ENCODE measurements at places on chromosomes 3 and 15. TPM values are rescaled to one million over a fixed set of nuclear protein-coding genes. Genes with fewer than 3 reads are reported as not detected.

DNA sequence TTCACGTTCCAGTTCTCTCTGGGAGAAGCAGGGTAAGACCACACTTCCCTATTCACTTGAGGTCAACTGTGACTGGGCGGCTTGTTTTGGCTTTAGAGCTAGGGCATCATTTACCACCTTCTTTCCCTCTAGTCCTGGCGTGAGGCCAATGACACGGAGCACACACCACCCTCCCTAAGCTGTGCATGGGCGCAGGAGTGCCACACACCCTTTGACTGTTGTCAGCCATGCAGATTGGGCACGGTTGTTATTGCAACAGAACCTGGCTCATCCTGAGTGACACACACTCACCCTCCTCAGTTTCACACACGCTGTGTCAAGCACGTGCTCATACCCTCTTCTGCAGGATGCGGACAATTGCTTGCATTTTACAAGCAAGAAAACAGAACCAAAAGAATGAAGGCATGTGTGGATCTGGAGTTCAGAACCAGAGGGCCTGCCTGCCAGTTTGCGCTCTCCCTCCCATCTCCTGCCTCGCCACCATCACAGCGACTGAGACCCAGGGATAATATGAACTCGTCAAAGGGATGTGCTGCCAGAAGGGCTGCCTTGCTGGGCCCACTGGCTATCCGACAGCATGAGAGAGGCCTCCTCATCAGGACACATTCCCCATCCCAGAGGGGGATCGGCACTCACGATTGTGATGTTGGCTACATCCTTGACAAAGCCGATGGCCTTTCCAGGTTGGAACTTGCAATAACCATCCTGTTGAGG, 17.6 kb downstream of the CTSH start:
- DNase-seq = no peak

DNA sequence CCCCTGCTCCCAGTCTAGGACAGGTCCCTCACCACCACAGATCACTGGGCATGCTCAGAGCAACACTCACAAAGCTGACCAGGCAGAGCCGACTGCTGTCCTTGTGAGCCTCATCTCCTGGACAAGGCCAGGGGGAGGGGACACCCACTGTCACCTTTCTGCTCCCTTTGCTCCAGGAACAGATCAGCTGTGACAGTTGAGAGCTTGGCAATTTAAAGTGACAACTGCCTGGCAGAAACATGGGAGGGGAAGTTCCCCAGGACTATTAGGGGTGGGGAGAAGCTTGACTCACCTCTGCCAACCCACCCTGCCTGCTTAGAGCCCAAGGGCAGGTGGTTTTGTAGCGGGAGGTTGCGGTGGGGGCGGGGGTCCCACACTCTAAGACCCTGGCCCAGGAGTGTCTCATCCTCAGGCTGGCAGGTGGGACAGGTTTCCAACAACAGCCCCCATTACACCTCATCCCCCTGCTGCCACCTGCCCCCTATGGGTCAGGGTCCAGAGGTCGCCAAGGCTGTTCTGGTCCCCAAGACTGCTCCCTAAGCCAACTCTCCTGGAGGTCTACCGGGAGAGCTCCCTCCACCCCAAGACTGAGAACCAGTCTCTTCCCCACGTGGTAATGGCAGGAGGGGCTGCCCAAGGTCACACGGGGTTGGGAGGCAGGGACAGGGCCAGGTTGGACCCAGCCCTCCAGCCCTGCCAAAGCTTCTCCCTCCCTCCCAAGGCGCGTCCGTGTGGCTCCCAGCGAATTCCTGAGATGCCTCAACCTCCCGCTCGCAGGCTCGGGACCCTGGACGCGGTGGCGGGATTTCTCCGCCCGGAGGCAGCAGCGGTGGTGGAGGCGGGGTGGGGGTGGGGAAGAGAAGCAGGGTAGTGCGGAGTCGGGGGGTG, 80.4 kb downstream of the IQSEC1 start:
- DNase-seq = no peak

GRCh38 chr15:84736375-84736774, 12.0 kb upstream of the ZNF592 start:
- no peak for DNase-seq

- DNase-seq = no peak
Observed at GRCh38 chr3:101865751-101866509, 16.6 kb downstream of the NFKBIZ start.

GRCh38 chr3:49641921-49642707, 32.0 kb upstream of the APEH start:
- no peak for DNase-seq

- DNase-seq = no peak
Observed at GRCh38 chr3:123261666-123262065, 59.9 kb downstream of the SEC22A start.

- no peak for DNase-seq
Observed at GRCh38 chr15:74385733-74386132, 18.3 kb upstream of the CYP11A1 start.

DNA sequence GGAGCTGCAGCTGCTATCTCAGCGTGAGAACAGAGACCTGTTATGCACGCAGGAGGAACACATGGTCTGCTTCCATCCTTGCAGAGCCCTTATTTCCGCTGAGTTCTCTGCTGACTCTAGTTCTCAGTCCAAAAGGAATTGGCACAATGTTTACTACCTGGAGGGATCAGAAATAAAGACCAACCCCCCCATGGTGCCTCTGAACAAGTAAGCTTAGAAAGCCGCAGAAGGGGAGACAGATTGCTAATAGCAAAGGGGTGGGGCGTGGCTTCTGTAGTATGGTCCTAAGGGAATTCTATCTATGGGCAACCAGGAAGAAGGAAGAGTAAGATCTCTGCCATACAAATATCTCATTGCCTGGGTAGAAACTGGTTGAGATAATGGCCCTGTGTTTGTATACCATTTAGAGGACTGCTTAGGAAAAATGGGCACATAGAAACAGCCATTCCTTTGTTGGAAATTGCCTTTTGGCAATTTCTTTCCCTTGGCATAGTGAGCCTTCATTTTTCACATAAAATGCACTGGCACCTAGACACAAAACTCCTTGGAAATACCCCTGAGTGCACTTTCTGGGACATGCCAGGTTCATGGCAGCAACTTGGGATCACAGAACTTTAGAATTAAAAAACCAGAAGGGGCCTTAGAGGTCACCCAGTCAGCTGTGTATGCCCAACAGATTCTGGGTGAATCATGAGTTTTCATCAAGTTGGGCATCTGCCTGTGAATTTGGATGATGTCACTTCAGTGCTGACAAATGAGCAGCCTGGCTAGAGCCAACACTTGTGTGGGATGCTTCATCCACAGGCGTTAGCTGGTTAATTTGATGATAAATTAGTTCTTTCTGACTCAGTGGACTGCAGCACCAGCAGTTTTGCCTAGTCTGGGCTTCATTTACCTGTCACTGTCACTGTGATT, 57.4 kb upstream of the STXBP5L start:
- no peak for DNase-seq

The ELL3 gene
- 3.0 TPM for polyA plus RNA-seq

The PP2D1 gene
- 0.28 TPM for polyA plus RNA-seq

The SEMA6D gene
- 29.9 TPM for polyA plus RNA-seq
